ENCODE measurements at places on chromosomes 6 and 20.

DNA sequence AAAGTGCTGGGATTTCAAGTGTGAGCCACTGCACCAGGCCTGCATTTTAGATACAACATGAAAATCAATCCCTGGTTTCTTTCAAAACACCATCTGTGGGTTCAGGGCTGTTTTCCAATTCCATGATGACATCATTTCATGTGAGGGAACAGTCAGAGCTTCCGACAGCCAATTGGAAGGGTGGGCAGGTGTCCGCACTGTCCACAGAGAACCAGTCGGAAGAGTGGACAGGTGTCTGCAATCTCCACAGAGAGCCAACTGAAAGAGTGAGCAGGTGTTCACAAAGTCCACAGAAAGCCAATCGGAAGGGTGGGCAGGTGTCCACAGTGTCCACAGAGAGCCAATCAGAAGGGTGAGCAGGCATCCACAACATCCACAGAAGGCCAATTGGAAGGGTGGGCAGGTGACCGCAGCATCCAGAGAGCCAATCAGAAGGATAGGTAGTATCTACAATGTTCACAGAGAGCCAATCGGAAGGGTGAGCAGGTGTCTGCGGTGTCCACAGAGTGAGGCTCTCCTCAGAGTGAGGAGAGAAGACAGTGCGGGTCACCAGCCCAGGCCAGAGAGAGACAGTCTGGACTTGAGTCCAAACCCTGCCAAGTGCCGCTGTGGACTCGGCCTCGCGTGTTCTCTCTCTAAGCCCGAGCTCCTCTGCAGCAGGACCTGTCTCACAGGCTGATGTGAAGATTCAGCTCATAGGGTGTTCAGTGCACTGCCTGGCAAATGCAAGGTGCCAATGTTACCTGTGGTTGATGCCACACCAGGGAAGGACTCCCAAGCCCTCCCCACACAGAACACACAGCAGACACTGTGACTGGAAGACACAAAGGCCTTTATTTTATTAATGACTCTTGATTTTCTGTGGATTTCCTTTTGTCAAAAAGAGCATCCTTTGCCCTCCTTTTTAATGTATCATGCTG is 57.3 kb downstream of the DLL1 start:
- DNase-seq: no peak

- no peak for DNase-seq
Measured at GRCh38 chr6:52013035-52013434, 74.4 kb downstream of the PKHD1 start.

DNA sequence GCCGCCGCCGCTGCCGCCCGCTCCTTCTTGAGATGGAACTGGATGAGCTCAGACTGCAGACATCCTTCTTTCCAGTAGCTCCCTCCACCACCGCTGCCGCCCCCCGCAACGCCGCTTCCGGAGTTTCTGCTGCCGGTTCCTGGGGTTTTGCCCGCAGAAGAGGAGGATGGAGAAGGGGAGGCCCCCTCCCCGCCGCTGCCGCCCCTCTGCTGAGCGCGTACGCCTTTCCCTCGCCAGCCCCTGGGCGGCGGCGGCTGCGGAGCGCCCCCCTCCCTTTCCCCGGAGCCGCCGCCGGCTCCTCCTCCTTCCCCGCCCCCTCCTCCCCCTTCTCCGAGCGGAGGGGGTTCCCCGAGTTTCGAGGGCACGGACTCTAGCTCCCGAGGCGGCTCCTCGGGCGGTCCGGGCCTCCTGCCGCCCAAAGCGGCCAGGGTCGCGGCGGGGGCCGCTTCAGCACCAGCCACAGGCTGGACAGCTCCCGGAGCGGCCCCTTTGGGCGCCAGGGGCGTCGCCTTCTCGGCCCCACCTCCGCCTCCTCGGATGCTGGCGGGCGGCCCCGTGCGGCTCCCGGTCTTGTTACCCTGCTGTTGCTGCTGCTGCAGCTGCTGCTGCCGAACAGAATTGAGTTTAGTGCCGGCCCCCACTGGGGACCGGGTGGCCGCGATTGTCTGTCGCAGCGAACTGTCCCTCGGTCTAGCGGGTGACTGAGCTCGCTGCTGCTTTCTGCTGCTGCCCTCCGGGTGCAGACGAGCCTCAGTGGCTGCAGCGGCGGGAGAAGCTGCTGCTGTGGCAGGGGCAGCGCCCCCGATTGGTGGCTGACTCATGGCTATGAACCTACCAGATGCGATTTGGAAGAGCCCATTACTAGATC is 3.1 kb downstream of the MTCL3 start:
- peak; percentile 32 for DNase-seq

DNA sequence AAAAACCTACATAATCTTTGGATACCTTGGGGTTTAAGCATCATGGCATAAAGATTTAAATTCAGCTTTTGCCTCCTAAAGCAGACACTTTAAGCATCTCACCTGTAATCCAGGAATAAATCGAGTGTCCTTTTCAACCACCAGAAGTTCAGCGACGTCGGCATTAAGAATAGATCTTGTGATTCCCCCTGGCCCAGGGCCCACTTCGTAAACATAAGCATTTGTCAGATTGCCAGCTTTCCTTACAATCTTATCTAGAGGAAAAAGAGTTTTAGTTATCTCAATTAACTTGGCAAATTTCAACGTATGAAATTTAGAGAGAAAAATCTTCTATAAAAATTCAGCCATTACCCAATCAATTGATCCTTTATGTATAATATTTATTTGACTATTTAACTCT is 3.2 kb downstream of the TFB1M start:
- no peak for DNase-seq

- no peak for DNase-seq
Measured at GRCh38 chr6:113364766-113365165, 492.4 kb upstream of the MARCKS start.

DNA sequence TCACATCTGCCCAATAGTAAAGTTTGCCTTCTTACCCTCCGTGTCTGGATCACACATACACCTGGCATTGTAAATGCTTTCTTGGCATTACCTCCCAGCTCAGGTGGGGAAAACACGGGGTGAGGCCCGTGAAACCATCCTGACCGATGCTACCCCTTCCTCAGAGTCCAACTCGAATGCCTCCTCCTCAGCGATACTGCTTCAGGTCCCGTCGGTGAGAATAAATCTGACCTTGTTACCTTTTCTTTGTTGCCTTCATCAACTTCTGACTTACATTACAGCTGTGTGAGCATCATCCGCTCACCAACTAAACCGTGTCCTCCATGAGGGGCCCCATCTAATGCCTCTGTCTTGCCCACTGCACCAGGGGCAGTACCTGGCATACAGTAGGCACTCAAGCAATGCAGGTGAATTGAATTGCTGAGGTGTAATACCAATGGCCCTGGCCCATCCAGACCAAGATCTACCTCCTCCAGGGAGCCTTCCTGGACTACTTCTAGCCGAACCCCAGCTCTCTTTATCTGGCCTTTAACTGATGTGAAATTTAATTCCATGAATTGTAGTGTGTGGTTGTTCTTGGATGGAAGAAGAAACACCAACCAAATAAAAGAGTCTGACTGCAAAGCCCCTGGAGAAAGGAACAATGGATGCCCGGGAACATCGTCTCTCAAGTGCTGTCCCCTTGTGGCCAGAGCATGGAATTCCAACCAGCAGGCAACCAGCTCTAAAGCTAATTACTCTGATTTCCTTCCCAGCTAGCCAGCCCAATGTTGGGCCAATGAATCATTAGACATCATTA is 141.5 kb downstream of the ANKRD60 start:
- DNase-seq: no peak

DNA sequence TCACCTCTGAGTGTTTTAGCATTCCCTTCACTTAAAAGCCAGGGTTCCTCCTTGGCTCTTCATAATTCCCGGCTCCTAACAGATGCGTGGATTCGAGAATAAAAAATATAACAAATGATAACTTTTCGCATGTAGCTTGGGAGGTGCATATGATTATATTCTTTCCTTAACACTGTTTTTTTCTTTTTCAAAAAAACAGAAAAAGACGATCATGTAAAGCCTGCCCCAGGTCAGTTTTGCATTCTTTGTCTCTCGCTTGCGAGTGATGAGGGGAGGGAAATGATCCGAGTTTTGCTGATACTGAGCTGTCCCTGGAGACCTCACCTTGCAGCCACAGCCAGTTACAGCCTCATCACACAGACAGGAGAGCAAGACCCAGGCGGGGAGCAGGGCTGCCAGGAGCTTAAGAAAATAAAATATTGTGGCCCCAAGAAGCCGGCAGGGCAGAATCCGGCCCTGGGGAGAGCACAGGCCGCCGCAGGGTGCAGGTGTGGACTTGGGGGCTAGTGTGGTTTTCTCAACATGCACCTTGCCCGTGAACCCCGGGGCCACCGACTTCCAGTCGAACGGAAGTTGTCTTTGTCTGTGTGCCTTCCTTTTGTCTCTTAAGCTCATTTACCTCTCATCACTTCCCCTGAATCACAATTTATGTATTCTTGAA is 301.8 kb downstream of the TAF4 start:
- DNase-seq: no peak

- no peak for DNase-seq
Measured at GRCh38 chr6:27451660-27452390, 21.1 kb downstream of the ZNF184 start.

DNA sequence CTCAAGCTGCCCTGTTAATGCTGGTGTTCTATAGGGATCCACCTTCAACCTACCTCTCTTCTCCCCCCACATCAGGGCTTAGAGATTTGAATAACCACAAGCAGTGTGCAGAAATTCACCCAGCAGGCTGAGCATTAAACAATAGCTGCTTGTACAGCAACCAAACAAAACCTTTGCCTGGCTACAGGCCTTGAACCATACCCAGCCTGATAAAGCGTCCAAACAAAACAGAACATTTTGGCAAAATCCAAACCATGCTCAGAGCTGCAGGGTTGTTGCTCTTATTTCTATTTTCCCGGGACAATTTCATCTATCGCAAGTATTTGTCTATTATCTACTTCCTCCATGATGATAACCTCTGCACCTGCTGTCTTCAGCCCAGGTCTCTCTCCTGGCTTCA is 142.3 kb downstream of the UNC5CL start:
- DNase-seq: no peak

DNA sequence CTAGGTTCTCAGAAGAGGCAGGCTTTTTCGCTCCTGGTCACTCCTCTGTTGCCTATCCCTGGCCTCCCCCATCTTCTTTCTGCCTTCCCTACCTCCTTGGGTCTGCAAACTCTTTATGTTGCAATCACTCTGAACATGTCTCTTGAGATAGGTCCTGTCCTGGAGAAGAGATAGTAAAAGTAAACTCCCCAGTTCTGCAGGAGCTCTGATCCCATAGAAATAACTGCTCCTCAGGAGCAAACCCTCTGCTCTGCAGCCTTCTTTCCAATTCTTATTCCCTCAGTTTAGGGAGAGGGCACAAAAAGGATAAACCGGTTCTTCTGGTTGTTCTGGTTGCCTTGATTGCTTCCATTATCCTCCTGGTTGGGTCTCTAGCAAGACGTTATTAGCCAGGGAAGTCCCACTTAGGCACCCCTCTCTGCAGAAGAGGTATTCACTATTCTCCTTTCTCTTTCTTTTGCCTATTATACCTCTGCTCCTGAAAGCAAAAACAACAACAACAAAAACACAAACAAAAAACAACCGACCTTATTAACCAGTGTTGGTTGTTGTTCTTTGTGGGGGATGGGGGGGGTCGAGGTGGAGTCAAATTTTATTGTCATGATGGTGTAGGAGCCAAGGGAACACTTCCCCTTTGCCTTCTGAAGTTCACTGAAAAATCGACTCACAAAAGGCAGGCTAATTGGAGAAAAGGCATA is 973 bp downstream of the TRIM38 start:
- no peak for DNase-seq

GRCh38 chr6:154341336-154341735 is 15.3 kb downstream of the IPCEF1 start:
- DNase-seq: no peak

GRCh38 chr20:35059110-35059509 is 33.5 kb downstream of the TRPC4AP start:
- no peak for DNase-seq

- DNase-seq: no peak
Measured at GRCh38 chr6:140061110-140062042, 686.9 kb upstream of the CITED2 start.

GRCh38 chr6:30160785-30161531 is at the start of gene TRIM10:
Gene TRIM10 (minus strand): TSS chr6:30161211. CDS start chr6:30160858, 353 bp downstream.
- no peak for DNase-seq

- DNase-seq: no peak
Measured at GRCh38 chr6:136914947-136915346, 7.2 kb upstream of the SLC35D3 start.

DNA sequence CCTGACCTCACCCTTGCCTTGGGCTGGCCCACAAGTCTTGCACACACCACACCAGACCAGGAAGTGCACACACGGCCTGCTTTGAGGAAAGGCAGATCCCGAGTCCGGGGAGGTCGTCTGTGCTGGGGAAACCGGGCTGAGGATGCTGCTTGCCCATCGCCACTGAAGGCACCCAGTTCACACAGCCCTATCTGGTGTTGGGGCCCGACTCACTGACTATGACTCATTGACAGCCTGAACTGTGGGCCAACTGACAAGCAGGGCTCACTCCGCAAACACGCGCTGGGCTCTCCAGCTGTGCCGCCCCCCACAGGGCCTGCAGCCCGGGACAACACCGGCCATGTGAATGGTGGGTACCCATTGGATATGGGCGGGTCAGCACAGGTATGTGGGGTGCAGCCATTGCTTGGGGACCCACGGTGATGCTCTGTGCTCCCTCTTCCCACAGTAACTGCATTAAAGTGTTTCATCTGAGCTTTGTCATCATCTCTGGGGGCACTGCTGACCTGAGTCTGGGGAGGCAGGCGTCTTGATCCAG is 1.6 kb downstream of the SAMD10 start:
- no peak for DNase-seq

DNA sequence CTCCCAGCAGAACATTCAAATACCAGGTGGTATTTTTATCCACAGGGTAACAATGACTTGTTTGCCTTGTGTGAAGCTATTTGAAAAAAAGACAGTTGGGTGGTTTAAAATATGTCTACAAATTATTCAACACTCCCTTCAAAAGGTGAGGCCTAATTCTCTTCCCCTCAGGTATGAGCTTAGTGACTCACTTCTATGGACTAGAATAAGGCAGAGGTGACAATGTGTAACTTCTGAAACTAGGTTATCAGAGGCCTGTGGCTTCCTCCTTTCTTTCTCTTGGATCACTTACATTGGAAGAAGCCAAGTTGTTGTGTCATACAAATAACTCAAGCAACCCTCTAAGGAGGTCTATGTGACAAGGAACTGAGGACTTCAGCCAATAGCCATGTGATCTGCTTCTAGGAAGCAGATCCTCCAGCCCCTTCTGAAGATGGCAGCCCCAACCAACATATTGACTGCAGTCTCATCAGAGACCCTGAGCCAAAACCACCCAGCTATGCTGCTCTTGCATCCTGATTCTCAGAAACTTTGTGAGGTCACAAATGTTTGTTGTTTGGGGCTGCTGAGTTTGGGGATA is 102.6 kb downstream of the SNAP25 start:
- DNase-seq: no peak

DNA sequence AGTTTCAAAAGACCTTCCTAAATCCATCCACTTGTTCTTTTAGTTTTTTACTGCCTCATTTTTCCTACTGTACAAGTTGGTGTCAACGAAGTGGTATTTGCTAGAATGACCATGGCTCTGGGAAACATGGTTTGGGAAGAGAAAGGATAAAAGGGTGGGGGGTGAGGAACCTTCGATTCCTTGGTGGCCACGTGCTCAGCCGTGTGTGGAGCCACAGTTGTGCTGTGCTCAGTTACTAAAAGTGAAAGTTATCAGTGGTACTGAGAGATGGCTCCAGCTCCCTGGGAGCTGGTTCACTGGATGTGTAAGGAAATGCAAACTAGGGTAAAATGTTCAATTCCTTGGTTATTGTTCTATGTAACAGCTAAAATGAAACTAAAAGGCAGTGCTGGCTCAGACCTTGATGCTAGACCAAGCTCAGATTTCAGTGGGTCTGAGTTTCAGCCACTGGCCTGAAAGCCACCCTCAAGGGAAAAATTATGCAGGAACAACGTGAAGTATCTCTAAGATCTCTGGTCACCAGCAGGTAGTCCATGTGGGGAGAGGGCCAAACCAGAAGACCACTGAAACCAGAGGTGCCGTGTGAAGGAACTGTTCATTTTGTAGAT is 7.4 kb upstream of the SLC22A2 start:
- DNase-seq: no peak
